Mesothelial cell of epicardium (in vitro differentiated cells): ENCODE measurements at places on chromosomes 6 and 20.

GRCh38 chr6:167807756-167808155 lies 19.0 kb upstream of the AFDN start:
- DNase-seq, result no peak

DNA sequence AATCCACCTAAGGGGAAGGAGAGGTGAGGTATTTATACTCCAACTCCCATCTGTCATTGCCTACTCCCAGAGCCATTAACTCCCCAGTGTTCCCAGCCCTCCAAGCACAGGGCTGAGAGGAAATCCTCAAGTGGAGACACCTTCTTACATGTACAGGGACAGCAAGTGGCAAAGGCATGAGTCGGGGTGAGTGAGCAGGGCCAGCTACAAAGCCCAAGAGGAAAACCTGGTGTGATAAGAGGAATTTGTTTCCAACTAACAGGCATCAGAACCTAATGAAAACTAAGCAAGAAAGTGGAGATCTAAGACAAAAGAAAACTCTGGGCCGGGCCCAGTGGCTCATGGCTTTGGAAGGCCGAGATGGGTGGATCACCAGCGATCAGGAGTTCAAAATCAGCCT lies 70.0 kb upstream of the SRSF6 start:
- DNase-seq, result no peak

DNA sequence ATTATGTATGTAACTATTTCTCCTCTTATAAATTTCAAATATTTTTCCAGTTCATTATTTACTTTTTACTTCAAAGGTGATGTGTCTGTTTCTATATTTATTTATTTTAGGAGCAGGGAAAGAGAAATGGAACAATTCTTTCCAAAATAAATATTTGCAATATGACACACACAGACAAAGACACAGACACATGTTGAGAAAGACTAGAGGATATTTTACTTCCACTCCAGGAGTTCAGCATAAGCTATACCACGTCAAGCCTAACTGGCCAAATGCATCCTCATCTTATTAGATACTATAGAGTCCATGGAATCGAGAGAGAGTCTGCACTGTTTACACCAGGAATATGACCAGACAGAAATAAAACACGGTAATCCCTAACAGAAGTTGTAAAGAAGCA lies 13.3 kb downstream of the RALGAPA2 start:
- DNase-seq, result no peak

DNA sequence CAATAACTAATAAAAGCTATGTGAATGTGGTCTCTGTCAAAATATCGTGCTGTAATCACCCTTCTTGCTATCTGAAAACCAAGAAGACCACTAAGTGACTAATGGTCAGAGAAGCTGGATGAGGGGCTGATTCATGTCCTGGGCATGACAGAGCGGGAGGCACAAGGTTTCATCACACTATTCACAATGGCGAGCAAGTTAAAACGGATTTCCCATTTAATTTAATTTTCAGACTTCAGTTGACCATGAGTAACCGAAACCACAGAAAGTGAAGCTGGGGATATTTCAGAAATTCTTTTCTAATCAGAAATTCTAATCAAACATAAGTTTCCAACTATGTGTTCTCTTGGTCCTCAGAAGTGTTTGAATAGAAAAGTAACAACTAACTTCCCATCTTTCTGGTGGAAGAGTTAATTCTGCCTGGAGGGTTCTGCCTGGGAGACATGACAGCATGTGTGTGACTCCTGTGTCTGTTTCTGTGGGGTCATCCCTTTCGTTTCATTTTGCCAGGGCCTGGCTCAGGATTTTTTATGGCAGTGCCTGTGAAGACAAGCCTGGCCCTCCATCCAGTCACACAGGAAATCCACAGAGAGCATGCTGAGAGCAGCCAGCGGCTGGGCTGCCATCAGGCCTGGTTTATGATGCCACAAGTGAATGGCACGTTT lies 98.9 kb downstream of the FAM120B start:
- no peak for DNase-seq

- no peak for DNase-seq
Measured at GRCh38 chr6:117498159-117498558, 15.7 kb downstream of the DCBLD1 start.

DNA sequence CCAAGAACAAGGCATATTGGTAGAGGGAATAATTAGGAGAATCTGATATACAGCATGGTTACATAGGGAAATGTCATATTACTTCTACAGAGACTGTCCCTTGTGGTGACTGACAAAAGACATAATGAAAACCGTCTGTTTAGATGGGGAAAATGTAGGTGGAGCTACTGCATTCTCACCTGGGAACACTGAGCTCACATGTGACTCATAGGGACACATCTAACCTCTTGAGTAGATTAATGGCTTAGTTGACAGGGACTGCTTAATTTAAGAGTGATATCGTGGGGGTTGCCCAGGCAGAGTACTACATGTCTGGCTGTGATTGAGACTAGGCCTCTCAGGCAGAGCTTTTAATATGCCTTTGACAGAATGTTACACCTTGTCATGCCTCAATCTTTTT lies 235.3 kb upstream of the ZFP64 start:
- no peak for DNase-seq

- DNase-seq, result no peak
Measured at GRCh38 chr20:45527294-45527693, 11.9 kb upstream of the SPINT3 start.

GRCh38 chr6:22152841-22153240 lies 144.0 kb downstream of the PRL start:
- no peak for DNase-seq

- DNase-seq, result no peak
Measured at GRCh38 chr6:163554663-163555062, 140.1 kb downstream of the QKI start.

GRCh38 chr20:10430704-10431103 lies 3.3 kb downstream of the MKKS start:
- DNase-seq, result no peak

- no peak for DNase-seq
Measured at GRCh38 chr20:31711179-31712111, 11.2 kb downstream of the BCL2L1 start.

- no peak for DNase-seq
Measured at GRCh38 chr6:46832816-46833215, 39.6 kb downstream of the MEP1A start.

DNA sequence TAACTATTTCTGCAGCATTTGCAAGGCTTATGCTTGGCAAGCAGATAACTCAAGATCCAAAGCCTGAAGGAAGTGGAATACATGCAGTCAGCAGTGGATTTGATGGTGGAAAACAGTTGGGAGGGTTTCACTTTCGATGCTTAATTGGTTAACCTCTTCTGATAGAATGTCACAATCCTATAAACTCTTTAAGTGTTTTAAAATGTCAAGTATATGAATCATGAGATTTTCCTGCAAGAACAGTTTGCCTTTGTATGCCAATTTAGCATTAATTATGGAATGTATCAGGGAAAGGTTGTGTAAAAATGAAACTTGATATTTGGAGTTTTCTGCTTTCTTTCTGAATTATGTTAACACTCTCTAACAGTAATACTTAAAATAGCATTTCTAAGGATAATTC lies 36.6 kb downstream of the NKX2-4 start:
- DNase-seq, result no peak

- DNase-seq, result no peak
Measured at GRCh38 chr6:128822271-128822670, 60.7 kb upstream of the LAMA2 start.

- no peak for DNase-seq
Measured at GRCh38 chr6:131997429-131998153, 46.4 kb upstream of the CCN2 start.

- no peak for DNase-seq
Measured at GRCh38 chr6:163599136-163599535, 184.6 kb downstream of the QKI start.

DNA sequence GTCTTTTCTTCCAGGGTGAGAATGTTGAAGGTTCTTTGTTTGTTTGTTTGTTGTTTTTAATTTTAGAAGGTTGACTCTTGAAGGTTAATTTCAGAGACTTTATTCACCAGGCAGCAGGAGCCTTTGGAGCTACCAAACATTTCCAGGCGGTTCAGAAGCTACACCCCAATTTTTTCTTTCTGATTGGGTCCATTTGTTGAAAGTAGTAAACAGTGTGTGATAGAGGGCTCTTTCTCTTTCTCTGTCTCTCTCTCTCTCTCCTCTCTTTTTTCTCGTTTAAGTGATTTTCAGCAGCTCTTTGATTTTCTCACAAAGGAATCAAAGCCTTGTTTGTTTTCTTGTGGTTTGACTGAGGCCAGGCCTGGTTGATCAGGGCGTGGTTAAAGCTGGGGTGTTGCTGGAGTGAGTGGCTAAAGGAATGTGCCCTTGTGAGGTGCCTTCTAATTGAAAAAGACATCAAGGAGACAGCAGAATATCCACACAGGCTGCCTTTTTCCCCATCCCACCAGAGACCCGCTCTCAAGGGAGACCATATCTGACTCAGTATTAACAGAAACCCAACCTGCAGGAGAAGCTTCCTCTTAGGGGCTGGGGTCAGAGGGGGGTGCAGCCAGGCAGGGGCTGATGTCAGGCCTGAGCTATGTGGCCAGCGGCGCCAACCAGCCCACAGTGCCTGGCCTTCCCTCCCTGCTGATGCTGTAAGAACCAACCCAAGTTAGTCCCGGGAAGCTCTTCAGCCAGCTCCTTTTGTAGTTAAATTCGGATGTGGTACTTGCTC lies 40.4 kb upstream of the NAA20 start:
- DNase-seq, result no peak

DNA sequence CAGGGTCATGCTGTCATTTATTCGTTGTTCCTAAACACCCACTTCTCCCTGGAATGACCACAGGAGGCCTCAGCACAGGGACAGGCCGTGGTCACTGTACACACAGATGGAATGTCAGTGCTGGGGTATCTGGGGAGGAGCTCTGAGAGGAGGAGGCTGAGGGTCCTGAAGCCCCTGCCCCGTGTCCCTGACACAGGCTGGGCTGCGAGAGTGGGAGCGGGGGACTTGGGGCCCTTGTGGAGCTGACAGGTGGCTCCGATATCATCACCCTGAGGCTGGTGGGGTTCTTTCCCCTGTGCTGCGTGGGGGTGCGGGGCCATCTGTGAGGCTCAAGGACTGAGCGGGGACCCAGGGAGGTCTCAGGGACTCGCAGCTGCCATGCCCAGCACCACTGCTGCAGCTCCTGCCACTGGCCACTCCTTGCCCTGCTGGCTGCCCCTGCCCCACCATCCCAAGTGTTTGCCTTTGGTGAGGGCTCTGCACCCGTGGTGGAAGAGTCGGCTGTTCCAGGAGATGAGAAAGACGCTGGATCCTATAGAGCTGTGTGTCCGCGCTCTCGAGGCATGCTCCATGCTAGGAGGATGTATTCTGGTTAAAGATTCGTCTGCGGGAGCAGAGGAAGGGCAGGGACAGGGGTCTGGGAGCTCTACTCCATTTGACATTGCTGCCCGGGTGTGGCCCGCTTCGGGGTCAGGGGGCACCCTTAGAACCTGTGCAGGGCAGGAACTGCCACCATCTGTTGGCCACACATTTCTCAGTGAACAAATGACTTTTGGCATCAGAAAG lies 18.9 kb downstream of the NPEPL1 start:
- peak; percentile 36 for DNase-seq

DNA sequence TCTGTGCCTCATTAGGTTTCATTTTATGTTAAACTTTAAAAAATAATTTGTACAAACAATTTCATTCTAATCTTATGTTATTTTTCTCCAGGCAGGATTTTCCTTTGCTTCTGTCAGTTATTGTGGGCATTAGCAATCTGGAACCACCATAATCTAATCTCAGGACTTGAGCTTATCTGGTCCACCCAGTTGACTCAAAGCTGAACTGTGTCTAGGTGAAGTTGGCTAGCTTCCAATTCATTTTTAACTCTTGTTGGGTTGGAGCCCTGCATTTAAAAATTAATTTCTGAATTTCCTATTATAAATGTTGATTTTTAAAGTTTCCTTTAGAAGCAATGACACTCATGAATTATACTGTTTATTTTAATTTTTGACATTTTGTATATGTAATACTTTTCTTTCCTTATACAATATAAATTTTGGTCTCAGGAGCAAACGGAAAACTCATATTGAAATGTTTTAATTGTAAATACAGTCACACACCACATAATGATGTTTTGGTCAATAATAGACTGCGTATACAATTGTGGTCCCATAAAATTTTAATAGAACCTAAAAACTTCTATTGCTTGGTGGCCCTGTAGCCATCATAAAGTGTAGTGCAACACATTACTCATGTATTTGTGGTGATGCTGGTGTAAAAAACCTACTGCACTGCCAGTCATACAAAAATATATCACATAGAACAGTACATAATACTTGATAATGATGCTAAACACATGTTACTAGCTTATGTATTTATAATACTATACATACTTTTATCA lies 121.3 kb downstream of the CLVS2 start:
- DNase-seq, result no peak

- no peak for DNase-seq
Measured at GRCh38 chr6:152233547-152234320, 403.4 kb downstream of the SYNE1 start.

DNA sequence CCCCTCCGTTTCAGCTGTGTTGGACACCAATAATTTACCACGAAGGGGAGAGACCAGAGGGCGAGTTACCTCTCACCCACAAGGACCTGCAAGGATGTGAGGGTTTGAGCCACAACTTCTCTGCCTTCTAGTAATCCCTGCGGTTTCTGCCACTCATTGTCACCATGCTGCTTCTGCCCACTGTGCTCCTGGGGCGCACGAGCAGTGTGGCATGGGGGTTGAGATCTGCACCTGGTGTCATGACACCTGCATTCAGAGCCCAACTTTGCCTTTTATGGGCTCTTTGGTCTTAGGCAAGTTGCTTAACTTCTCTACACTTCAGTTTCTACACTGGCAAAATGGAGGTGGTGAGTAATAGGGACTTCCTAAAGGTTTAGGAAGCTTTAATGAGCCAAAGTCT lies 84.9 kb downstream of the SOBP start:
- DNase-seq, result no peak

DNA sequence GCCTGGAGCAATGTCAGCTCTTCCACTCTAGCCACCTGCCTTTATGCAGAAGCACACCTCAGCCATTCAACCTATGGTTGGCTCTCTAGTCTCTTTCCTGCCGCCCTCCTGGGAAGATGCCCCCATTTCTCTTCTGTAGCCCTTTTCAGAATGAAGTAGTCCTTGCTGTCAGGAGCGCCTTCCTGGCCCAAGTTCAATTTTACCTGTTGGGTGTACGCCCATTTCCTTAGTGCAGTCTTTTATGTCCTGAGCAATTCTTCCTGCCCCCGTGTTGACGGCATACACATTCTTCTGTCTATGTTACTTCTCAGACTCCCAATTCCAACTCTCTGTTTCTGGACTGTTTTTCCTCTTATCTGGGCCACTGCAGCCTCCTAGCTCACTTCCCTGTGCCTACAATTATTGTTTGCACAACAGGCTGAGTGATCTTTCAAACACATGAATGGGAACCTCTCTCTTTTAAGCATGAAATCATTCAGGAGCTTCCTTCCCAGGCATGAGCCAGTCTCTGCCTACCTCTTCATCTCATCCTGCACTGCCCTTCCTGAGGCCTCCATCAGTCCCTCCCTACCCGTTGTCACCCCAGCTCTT lies 389.2 kb downstream of the CD83 start:
- no peak for DNase-seq

DNA sequence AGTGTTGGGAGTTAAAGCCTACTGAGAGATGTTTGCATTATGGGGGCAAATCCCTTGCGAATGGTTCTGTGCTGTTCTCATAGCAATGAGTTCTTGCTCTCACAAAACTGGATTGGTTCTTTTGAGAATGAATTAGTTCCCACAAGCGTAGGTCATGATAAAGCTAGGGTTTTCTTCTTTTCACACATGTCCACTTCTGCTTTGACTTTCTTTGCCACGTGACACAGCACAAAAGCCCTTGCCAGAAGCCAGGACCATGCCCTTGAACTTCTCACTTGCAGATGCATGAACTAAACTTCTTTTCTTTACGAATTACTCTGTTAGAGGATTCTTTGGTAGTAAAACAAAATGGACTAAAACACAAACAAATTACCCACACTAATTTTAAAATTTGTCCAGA lies 922.8 kb downstream of the EPHA7 start:
- DNase-seq, result no peak
